ENCODE measurements at places on chromosomes 6 and 20.

DNA sequence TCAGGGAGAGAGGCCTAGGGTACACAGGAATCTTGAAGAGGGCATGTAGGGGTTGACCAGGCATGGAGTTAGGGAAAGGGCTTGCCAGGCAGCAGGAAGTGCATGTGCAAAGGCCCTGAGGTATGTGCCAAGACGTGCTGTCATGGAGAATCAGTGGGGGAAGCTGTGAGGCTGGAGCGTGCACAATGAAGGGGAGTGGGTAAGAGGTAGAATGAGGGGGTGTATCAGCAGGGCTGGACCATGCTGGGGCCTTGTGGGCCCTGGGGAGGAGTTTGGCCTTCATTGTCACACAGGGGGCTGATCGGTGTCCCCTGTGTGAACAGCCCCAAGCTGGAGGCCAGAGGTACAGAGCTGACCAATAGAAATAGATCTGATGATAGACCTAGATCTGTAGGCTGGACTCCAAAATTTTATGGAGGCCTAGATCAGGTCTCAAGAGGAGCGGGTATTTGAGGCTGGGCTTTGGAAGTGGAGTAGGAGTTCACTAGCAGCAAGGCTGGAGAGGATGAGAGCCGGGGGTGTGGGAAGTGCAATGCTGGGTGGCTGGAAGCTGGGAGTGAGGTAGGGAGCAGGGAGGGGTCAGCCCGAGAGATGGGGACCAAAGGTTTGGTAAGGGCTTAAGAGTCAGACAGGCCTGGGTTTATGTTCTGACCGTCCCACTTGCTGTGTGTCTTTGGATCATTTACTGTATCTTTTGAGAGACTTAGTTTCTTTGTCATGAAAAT lies 3.0 kb downstream of the SRC start:
- DNase-seq, result no peak

DNA sequence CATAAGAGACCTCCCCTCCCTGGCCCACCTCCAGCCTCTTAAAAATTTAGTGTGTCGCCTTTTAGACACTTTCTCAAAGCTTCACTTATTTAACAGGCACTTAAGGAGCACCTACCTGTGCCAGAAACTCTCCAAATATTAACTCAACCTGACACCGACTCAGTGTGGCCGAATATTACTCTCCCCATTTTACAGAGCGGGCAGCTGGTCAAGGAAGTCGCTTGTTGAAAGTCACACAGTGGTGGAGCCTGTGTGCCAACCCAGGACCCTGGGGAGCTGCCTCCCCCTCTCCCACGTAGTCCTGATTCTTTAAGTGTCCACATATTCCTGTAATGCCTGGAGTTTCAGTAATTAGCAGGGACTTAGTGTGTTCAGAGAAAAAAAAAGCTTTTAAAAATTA lies 1.0 kb upstream of the PMEPA1 start:
- no peak for DNase-seq

DNA sequence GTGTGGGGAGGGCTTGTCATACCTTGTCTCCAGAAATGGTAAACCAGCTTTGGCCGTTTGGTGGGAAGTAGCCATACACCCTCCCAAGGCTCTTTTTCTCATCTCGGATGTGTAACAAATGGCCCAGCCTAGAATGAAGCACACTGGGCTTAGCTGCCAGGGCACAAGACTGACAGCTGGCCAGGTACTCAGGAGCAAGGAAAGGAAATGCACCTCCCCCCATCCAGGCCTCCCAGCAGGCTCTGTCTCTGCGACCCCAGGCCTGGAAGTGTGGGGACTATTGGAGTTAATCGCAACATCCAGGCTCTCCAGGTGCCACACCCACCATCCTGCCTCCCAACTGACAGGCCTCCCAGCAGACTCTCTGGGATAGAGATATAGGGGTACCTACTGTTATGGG lies 43.0 kb downstream of the MRS2 start:
- DNase-seq, result no peak

DNA sequence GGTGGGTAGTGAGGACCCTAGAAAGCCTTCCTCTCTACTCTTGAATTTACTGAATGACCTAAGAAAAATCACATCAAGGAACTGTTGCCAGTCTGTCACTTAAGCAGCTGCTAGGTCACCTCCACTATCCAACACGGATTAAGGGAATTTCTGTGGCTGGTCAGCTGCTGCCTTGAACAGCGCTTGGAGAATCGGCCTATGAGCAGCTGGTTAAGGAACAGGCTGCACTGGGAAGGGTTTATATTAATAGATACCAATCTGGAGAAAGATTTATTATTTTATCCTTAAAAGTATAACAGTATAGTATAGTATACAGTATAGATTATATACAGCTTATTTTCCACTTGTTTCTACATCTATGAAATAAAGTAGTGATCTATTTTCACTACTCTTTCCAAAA lies 6.5 kb downstream of the PTPRK start:
- DNase-seq, result no peak

GRCh38 chr6:94088870-94089269 lies 669.5 kb upstream of the EPHA7 start:
- no peak for DNase-seq
